Forelimb muscle (tissue), 1 donor: ENCODE measurements at places on chromosomes 16 and 17. TPM values are rescaled to one million over a fixed set of nuclear protein-coding genes. Genes with fewer than 3 reads are reported as not detected.

The DHRS7C gene
- 110 TPM for polyA plus RNA-seq

The LAT gene
- 3.1 TPM for polyA plus RNA-seq

The NGFR gene
- 39.8 TPM for polyA plus RNA-seq

The CDR2 gene
- polyA plus RNA-seq, result 15.2 TPM

The SLFN11 gene
- polyA plus RNA-seq, result 9.1 TPM

The SLC5A2 gene
- 6.2 TPM for polyA plus RNA-seq

The CLTC gene
- 128 TPM for polyA plus RNA-seq

The TMC6 gene
- polyA plus RNA-seq, result 25.1 TPM

The LGALS3BP gene
- 45.4 TPM for polyA plus RNA-seq

The MMP28 gene
- 3.6 TPM for polyA plus RNA-seq

The SLC6A2 gene
- 2.1 TPM for polyA plus RNA-seq

DNA sequence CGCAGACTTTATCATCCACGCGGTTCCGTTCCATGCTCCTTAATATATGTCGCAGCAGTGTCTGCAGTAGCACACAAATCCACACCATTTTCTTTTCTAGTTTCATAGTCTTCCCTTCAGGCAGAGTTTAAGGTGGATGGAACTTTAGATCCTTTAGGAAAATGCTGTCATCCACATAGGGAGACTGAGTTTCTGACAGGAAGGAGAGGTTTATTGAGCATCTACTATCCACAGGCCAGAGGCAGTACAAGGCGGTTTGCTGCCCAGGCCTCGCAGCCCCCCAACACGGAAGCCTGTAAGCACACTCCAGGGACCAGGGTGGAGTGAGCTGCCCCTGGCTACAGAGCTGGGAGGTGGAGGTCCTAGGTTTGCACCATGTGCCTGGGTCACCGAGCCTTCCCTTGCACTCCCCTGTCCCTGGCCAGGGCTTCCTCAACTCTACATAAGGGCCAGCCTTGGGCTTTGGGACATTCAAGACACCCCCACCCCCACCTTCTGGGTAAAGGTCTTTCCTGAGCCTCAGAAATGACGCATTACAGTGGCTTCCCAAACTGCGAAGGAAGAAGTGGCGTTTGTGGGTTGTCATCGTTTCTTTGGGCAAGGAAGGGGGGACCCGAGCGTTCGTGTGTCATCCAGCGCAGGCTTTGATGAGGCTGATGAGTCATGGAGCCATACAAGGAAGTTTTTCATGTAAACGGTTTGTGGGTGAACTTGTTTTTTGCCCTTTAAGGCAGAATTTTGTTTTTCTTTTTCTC lies 146.5 kb upstream of the PLCG2 start:
- no peak for DNase-seq

DNA sequence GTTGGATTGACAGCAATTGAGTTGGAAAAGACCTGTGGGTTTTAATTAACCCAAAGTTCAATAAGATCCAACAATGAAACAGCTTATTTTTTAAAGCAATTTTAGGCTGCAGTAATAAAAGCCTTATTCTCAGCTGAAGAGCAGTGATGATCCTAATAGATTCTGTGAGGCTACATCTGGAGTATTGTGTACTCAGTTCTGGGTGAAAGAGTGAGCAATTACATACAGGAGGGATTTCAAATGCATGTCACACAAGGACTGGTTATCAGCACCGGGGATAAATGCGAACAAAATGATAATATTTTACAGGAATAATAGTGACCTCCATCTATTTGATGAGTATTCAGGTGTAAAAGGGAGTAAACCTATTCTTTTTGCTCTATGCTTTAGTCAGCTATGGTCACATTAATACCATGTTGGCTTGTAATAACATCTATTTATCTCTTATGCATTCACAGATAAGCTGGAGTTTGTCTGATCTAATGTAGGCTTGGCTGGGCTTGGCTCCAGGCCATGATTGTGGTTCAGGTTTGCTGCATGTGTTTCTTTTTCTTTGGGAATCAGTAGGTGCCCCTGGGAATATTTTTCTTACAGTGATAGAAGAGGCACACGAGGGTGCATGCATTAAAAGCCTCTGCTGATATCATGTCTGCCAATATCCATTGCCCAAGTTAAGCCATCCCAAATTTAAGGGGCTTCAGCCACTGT lies 22.2 kb upstream of the TOX3 start:
- DNase-seq, result no peak

DNA sequence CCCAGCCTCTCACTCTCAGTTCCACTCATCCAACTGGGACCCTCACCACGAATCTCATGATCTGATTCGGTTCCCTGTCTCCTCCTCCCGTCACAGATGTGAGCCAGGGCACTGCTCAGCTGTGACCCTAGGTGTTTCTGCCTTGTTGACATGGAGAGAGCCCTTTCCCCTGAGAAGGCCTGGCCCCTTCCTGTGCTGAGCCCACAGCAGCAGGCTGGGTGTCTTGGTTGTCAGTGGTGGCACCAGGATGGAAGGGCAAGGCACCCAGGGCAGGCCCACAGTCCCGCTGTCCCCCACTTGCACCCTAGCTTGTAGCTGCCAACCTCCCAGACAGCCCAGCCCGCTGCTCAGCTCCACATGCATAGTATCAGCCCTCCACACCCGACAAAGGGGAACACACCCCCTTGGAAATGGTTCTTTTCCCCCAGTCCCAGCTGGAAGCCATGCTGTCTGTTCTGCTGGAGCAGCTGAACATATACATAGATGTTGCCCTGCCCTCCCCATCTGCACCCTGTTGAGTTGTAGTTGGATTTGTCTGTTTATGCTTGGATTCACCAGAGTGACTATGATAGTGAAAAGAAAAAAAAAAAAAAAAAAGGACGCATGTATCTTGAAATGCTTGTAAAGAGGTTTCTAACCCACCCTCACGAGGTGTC lies 26.6 kb downstream of the STH start:
- DNase-seq, result no peak

DNA sequence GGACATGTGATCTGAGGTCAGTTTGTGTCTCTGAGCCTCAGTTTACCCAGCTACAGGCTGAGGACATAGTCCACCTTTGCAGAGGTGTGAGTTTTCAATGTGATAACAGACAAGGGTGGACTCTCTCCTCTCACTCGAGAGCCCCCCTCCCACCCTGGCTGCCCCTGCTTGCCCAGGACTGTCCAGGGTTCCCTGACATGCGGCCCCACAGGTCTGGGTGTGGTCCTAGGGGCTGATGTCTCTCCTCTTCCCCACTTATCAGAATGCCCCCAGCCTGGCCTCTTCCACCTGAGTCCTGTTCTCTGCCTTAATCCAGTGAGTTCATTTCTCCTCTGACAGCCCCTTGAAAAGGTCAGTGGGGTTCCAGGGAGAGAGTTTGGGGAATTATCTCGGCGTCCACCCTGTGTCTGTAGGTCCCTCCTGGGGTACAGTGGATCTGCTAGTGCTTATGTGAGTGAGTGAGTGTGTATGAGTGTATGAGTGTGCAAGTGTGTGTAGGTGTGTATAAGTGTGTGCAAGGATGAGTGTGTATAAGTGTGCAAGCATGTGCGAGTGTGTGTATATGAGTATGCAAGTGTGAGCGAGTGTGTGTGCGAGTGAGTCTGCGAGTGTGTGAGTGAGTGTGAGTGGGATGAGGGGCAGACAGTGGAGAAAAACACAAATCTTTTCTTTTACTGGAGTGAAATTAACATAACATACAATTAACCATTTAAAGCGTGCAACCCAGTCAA lies 175.0 kb downstream of the IRF8 start:
- no peak for DNase-seq

DNA sequence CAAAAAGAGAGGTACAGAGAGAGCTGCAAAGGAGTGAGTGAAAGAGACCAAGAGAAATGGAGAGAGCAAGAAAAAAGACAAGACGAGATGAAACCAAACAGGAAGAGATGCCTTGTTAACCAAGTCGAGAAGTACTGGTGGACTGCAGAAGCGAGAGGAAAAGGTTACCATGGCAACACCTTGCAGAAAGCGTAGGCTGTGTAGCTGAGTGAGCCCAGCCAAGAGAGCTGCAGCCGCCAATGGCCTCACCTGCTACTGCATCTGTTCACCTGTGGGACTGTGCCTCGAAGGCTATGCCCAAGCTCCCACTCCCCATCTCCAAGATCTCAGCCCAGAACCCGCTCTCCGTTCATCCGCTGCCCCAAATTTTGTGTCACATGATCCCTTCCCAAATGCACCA lies 161.3 kb downstream of the SLC39A11 start:
- no peak for DNase-seq

GRCh38 chr16:63714876-63715275 lies 1407.0 kb downstream of the CDH11 start:
- DNase-seq, result no peak

DNA sequence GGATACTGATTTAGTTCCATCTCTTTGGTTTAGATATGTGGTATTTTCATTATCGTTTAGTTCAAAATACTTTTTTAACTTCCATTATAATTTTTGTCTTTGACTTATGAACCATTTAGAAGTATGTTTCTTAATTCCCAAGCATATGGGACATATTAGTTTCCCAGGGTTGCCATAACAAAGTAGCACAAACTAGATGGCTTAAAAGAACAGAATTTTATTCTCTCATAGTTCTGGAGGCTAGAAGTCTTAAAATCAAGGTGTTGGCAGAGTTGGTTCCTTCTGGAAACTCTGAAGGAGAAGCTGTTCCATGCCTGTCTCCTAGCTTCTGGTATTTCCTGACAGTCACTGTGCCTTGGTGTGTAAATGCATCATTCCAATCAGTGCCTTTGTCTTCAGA lies 291.5 kb upstream of the AXIN2 start:
- DNase-seq, result no peak

GRCh38 chr16:31451681-31452351 lies 7.5 kb upstream of the ARMC5 start:
- DNase-seq, result no peak

DNA sequence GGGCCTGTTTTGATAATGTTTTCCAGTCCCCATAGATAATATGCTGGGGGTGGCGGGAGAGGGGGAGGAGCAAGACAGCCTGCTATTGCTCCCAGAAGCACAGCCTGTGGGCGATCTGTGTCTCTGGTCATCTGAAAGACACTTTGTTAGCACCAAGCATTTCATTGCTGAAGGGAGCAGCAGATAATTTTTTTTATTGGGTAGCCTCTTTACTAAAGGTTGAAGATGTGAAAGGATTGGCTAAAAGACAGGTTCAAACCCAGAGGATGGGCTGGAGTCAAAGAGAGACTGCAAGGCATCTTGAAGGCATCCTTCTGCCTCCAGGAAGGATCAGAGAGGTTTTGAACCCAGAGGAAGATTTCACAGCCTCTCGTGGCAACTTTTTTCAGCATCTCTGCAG lies 60.6 kb downstream of the C17orf67 start:
- no peak for DNase-seq

DNA sequence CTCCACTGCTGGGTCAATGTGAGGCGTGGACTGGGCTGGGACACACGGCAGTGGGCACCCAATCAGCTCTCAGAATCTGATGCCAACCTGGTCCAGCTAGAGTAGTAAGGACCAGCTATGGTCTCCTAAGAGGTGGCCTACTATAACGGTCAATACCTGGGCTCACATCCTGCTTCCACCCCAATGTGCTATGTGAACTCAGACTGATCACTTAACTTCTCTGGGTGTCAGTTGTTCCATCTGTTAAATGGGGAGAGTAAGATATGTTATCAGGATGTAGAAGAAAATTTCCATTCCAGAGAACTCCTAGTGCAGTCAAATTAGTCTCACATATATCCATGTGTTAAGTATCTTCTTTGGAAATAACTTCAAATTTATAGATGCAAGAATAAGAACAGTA lies 14.2 kb downstream of the FAM117A start:
- no peak for DNase-seq

- no peak for DNase-seq
These were observed 532.7 kb upstream of the CDH8 start for GRCh38 chr16:62568926-62569325.

- DNase-seq, result no peak
These were observed 36.5 kb upstream of the DHRS7B start for GRCh38 chr17:21089933-21090901.

DNA sequence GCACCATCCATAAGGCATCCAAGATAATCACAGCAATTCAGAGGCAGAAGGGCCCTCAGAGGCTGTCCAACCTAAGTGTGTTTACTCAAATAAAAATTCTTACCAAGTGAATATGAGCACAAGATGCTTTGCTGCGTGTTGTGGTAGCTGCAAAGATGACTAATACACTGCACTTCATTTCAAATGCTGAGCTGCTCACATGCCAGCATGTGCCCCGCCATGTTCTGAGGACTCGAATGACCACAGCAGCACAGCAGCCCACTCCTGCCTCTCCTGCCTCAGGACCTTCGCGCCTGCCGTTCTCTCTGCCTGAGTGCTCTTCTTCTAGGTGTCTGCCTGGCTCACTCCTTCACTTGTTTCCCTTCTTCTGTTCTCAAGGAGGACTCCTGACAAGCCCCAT lies 19.0 kb downstream of the PIK3R5 start:
- no peak for DNase-seq

GRCh38 chr17:72658675-72659074 lies 433.8 kb downstream of the SLC39A11 start:
- no peak for DNase-seq

GRCh38 chr16:50744881-50745280 lies 3.0 kb downstream of the CYLD start:
- no peak for DNase-seq

GRCh38 chr17:77371117-77371887 lies 230.5 kb downstream of the SEC14L1 start:
- no peak for DNase-seq

DNA sequence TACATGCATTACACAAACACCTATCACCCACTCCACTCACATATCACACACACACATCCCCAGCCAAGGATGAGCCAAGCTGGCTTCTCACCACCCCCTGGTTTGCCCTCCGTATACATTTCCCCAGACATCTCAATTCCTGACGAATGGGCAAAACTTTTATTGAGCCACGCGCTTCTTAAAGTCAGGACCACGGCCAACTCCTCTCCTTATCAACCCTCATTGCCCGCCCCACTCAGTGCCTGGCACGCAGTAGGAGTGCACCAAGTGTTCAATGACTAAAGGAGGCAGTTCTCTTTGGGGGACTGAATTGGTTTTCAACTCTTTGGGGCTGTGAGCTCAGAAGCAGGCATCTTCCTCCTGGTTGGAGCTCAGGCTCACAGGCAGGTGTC lies 22.5 kb upstream of the C16orf78 start:
- DNase-seq, result no peak

DNA sequence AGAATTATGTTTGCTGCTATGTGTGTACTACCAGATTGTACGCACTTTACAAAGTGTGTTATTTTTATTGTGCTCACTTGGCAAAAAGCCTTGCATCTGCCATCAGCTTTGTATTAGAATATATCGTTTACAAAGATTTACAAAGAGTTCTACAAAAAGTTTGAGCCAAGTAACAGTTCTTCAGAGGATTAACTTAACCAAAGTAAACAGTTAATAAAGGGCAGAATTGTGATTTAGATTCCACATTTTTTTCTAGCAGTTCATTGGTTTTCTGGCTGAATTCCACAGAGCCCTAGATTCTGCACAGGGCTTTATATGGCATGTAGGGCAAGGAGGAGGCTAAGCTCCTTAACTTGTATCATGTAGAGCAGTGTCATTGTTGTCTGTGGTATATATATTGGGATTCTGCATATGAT lies 29.4 kb downstream of the UTP18 start:
- DNase-seq, result no peak

- no peak for DNase-seq
These were observed 447.8 kb upstream of the GOT2 start for GRCh38 chr16:59181821-59182420.
